ENCODE measurements at places on chromosomes 3 and 15.

DNA sequence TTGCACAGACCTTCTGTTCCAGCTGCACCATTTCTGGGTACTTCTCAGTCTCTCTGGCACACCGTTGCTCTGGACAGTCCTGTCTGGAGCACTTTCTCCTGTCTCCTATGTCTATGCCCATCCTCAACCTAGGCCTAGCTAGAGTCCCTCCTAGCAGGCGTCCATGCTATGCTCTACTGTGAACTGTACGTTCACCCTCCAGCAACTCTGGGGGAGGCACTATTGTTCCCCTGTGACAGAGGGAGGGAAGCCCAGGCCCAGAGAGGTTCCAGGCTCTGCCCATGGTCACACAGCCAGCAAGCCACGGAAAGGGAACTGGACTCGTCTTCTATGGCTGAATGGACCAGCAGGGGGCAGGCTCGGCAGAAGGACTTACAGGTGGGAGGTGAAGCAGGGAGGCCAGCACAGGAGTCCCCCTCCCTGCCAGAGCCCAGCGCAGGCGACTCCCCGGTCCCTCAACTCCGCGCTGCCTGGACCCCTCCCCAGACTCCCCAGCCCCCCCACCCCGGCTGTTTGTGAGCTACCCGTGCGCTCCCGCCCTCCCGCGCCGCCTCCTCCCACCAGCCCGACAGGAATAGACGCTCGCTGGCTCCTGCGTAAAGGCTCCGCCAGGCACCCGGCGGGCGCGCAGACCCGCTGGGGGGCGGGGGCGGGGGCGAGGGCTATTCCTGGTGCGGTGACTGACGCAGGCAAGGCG is 1.7 kb upstream of the LINGO1 start:
- peak; percentile 74 for DNase-seq

GRCh38 chr3:54630101-54630623 is 297.7 kb downstream of the LRTM1 start:
- no peak for DNase-seq

- no peak for DNase-seq
Observed at GRCh38 chr3:187750513-187751123, 5.3 kb upstream of the BCL6 start.

DNA sequence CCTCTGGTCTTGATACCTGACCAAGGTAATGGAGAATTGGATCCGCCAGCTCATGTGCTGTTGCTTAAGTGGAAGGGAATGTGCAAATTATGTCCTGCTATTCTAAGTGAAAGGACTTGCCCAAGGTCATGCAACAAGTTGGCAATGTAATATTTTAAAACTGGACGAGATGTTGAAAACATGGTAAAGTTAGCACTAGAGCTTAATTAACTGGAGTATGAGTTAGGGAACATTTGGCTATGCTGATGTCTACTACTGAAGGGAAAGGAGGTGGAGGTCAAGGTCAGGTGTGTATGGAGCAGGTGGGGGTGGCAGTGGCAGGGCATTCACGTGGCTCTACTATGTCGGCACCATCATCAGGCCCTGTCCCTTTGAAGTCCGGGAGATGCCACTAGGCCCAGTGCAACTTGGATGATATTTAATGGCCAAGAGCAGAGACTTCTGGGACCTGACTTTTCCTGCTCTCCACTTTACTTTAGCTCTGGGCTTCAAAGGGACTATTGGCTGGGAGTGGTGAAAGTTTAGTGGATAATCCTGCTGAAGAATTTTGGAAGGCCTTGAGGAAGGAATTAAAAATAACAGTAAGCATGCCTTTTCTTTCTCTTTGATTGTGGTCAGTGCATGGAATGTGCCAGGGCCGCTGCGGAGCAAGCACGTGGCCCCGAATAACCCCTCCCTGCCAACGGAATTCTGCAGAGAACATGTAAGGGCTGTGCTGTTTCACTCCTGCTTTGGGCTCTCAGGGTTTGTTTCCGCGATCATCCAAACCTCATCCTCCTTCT is 14.9 kb downstream of the SMAD3 start:
- no peak for DNase-seq

- no peak for DNase-seq
Observed at GRCh38 chr15:77022646-77023575, 28.0 kb downstream of the PSTPIP1 start.

GRCh38 chr3:100882571-100882984 is 110.6 kb downstream of the ABI3BP start:
- DNase-seq, result no peak

- DNase-seq, result no peak
Observed at GRCh38 chr3:99934975-99935797, 117.5 kb downstream of the CMSS1 start.

DNA sequence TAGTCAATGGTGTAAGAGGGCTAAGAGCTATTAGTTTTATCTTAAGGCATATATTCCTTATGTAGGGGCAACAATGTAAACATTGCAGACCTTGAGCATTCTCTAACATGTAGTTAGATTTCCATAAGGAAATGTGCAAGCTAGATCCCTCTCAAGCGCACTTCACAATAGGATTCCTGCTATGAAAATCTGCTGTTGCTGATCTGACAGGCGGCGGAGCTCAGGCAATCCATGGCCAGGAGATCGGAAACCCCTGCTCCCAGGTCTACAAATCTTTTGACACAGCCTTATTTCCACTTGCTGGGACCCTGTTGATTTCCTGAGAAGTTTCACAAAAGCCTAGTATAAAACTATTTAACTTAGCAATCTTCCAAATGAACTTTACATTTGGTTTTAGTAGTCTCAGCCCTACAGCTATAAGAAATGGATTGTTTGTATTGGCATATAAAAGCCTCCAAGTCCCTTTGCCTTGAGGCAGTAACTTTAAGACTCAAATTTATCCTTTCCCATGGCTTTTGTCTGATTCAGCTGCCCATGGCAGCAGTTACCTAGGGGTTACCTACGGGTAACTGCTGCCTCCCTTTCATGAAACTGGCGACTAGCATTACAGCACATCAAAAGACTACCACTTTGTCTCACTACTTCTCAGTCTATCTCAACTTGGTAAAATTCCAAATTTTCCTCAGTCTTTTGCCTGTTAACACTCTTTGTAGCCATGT is 22.7 kb downstream of the TRA2B start:
- no peak for DNase-seq

DNA sequence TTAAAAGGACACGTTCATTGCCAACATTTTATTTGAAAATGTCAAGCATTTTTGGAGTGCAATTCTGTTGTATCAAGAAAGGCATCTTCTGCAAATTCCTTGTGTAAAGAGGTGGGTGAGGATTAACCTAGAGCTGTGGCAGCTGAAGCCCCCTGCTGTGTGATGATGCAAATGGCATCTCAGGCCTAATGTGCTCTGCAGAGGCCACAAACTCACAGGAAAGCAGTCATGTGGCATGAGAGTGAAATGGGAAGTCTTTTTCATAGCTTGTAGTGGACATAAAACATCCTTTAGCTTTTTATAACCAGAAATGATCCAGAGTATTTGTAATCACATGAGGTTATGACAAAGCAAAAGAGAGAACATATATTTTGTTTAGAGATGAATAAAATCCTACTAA is 6.4 kb downstream of the CADM2 start:
- peak; percentile 52 for DNase-seq

- no peak for DNase-seq
Observed at GRCh38 chr3:148084931-148085330, 612.8 kb upstream of the AGTR1 start.

- no peak for DNase-seq
Observed at GRCh38 chr3:168926426-168926825, 737.1 kb downstream of the MECOM start.

DNA sequence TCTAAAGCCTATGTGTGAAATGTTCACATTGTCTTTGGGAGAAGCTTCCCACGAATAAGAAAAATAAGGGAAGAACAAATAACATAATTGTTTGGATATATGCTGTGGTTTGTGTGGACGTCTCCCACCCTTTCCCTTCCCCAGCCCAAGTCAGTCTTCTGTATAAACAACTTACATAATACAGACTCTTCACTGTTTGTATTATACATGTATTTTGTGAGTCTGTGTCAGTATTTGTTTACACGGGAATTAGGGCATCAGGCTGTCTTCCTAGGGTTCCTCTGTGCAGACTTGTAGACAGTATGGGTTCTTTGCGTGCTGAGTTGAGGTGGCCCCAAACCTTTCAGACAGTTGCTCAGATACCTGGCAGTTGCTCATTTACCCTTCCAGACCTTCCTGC is 103.4 kb downstream of the IGF1R start:
- DNase-seq, result no peak

DNA sequence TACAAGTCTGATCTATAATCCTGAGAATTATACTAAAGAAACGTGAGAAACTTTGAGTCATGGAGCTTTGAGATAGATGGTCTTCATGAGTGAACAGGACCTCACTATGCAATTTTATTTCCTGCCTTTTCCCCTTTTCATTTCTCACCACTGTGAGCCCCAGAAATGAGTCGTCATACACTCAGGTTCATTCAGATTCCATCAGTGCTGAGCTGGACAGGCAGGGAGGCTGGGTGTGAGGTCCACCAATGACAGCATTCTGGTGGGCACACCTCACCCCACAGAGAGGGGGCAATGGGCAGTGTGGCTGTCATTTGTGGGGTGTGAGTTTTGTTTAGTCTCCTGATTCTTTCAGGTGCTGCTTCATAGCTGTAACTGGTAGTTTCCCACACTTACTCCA is 16.9 kb downstream of the TIGIT start:
- no peak for DNase-seq

- DNase-seq, result no peak
Observed at GRCh38 chr15:78930577-78931388, 14.1 kb downstream of the CTSH start.

GRCh38 chr3:53695324-53695690 is 150.9 kb downstream of the CHDH start:
- DNase-seq, result no peak

- DNase-seq, result no peak
Observed at GRCh38 chr3:134090031-134090430, 60.3 kb upstream of the SLCO2A1 start.

- no peak for DNase-seq
Observed at GRCh38 chr3:146640361-146640760, 35.2 kb upstream of the PLSCR5 start.

DNA sequence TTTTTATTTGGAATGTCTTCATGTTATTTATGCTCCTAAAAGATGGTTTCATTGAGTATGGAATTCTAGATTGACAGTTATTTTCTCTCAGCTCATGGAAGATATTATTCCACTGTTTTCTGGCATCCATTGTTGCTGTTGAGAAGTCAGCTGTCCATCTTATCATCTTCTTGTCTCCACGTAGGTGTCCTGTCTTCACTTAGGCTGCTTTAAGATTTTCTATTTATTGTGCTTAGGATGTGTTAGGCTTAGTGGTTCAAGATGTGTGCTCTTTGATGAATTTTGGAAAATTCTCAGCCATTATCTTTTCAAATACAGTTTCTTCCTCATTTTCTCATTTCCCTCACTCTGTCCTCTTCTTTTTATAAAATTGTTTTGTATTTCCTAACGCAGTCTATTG is 52.0 kb downstream of the SNRK start:
- DNase-seq, result no peak

DNA sequence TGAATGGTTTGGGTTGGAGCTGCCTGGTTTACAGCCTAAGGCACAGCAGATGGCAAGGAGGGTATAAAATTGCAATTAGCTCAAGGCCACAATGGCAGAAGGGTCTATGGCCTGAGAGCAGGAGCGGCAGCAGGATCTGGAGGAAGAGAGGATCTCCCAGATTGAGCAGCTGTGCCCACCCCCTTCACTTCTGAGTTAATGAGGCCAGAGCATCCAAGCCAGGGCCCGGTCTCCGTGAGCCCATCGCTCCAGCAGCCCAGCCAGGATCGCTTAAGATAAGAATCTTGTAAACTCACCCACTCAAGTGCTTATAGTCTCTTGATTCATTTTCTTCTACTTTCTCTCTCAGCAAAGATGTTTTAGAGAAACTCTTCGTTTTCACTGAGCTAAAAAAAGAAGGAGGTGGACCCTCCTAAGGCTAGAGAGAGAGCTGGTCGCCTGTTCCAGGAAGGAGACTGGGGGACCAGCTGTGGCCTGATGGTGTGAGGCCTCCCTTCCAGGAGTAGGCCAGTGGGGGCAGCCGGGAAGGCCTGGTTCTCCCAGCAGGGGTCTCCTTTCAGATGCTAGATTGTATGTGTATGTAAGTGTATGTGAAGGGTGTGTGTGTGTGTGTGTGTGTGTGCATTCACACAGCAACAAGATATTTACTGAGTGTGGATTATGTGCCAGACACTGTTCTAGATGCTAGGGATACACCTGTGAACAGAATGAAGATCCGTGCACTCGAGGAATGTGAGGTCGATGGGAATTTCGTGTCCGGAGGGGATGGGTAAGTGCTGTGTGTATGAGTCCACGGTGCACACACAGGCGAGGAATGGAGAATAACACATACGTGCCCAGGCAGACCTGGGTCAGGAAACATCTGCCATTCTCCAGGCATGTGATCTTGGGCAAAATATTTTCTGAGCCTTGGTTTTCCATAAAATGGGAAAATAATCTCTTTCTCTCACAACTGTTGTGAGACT is 18.6 kb downstream of the MAGEF1 start:
- peak; percentile 58 for DNase-seq

- no peak for DNase-seq
Observed at GRCh38 chr15:66650433-66650832, 51.6 kb upstream of the SMAD6 start.

GRCh38 chr3:134864636-134865035 is 69.6 kb downstream of the EPHB1 start:
- no peak for DNase-seq

GRCh38 chr3:60674870-60675269 is 576.4 kb downstream of the FHIT start:
- no peak for DNase-seq

DNA sequence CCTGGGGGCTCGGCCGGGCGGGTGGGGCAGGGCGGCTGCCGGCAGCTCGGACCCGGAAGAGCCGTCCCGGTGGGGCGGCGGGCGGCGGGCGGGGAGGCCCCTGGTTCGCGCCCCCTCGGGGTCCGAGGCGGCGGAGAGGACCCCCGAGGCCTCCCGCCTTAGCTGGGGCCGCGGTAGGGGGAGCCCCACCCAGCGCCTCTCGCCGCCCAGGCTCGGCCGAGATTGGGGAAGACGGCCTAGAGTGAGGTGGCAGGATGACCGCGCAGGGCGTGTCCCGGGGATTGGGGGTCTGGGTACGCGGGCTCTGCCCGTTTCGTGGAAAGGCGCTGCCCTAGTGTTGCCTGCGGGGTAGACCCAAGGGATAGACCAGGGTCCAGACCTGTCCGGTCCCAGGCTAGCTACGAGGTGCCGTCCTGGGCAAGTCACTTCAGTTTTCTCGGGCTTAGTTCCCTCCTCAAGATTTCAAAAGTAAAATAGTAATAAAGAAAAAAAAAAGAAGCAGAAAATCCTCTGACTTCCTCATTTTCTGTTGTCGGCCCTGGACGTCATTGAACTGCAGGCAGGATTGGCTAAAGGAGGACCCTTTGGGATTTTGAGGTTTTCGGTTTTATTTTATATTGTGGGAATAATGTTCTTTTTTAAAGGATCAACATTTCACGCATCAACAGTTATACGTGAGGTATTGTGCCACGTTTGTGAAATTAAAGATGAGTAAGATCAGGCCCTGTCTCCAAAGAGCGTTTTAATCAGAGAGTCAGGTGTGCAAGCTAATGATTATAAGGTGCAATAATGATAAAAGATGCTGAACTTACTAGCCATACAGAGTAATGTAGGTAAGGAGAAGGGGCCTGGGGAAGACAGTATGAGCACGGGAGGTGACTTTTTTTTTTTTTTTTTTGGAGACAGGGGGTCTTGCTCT is 679 bp downstream of the IQGAP1 start:
- DNase-seq, result peak; percentile 53
